Stimulated activated CD8-positive, alpha-beta memory T cell treated with anti-CD3 and anti-CD28 coated beads, Interleukin-7, amount 100 ng/mL, for 1 hour (primary cell): ENCODE measurements at places on chromosomes 2 and 18.

- no peak for DNase-seq
Observed at GRCh38 chr2:162925595-162925994, 87.0 kb upstream of the KCNH7 start.

DNA sequence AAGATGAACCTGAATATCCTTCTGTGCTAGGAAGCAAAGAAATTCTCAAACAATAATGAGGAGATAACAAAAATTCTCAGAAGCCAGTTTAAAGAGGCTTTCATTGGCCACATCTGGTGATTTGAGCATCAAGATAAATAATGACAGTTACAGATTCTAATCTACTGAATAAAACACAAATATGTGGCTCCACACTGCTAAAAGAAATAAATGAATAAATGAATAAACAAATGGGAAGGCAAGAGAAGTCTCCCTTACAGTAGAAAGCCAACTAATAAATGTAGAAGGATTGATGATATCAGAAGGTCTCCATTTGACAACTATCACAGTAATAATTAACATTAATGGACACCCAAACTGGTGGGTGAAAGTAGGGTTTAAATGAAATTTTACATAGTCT is 54.6 kb upstream of the ADAM23 start:
- DNase-seq, result no peak

GRCh38 chr2:54189539-54189938 is 66.5 kb downstream of the TSPYL6 start:
- no peak for DNase-seq

GRCh38 chr2:122003196-122003940 is 247.9 kb downstream of the TSN start:
- no peak for DNase-seq

GRCh38 chr2:203453858-203454451 is 81.1 kb downstream of the RAPH1 start:
- DNase-seq, result no peak
